CD8-positive, alpha-beta T cell (primary cell): ENCODE measurements at places on chromosomes 16 and 17.

DNA sequence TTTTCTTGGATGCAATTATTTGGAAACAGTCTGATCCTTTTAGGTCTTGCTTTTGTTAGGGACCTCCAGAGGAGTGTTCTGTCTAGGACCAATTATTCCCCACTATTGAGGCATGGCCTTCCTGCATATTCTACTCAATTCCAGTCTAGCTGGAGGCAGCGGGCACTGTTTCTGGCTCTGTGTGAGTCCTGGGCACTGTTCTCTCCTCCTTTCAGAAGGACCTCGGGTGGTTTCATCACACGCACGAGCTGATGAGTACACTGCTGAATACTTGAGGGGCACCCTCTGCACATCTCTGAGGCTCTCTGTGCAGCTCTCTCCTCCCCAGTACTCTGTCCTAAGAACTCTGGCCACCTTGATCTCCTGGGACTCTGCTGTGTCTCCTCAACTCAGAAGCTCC, 30.7 kb downstream of the DYNLL2 start:
- DNase-seq, result no peak

DNA sequence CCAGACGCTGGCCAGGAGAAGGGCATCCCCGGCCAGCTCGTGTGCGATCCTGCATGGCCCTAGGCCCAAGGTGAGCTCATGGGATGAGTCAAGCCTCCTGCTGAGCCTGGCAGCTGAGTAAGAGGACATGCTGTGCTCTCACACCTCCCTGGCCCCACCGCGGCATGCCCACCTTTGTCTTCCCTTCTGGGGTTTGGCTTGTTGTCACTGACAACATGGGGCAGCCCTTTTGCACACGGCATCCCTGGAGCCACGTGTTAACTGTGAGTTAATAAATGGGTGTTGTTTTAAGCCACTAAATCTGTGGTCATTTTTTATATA, 8.9 kb upstream of the TNS4 start:
- no peak for DNase-seq

- DNase-seq, result no peak
These were observed 20.9 kb upstream of the VWA3A start for GRCh38 chr16:22071331-22071910.

DNA sequence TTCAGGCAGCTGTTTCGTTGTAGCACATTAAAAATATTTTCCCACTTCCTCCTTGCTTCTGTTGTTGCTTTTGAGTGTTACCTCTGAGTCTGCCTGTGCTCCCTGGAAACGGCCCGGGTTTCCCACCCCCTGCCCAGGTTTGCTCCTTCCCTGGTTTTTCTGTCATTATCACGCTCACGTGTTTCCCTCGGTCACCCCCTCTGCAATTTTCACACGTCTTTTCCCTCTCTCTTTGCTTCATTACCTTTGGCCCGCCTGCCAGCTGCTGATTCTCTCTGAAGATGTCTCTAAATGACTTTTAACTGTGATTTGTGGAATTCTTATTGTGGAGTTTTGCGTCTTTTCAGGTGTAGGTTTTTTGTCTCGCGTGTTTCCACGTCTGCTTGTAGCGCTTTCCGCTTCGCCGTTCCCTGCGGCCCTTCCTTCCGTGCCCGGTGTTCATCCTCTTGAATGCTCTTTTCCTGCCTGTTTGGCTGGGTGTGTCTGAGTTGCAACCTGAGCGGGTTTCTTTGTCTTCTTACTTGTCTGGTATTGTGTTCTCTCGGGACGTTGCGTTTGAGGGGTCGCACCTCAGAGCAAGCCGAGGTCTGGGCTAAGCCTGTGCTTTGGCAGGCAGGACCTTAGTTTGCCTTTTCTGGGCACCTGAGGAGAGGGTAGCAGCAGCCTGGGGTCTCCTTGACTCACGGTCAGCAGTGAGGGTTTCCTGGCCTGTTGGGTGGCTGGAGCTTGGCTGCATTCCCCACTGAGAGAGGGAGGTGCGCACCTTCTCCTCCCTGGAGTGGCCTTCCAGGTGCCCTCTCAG, 96.3 kb upstream of the ZNF750 start:
- DNase-seq, result no peak

GRCh38 chr17:4014148-4014927, 50.1 kb upstream of the ATP2A3 start:
- DNase-seq, result no peak

DNA sequence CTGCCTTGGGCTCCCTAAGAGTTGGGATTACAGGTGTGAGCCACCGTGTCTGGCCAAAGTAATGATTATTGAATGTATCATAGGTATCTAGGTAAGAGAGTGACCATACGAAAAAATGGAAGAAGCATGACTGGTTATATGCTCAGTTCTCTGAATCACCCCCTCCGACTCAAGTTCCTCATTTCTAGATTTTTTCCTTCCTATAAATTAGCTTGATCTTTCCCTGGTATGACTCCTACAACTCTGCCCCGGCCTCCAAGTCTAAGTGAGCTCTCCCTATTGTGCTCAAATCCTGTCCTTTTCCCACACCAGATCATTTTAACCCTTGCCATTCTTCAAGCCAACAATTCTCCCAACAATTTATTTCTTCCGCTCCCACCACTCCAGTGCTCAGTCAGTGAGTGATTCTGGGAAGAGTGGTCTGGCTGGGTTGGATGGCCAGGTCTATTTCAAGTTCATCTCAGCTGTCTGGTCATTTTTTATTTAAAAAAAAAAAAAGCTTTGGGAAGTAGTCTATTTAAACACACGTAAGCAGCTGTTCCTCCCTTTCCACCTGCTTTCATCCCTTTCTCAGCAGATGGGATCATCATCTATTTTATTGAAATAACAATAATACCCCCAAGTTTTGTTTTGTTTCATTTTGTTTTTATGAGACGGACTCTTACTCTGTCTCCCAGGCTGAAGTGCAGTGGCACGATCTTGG, 120.2 kb upstream of the HS3ST2 start:
- DNase-seq, result no peak

DNA sequence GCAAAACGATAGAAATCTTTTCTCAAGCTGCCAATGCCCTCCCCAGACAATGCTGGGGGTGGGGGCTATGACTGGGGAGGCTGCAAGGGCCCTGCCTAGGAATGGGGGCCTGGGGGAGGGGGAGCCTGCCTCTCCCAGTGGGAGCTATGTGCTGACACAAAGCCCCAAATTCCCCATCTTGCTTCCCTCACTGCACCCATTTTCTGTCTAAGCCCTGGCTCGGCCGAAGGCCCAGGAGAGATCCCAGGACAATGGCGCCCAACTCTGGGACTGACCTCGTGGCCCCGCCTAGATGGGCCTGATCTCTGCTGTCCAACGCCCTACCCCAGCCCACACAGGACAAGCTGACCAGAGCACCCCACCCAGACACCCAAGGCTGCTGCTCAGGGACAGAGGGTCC, 11.1 kb upstream of the KCNJ12 start:
- no peak for DNase-seq

- DNase-seq, result peak; percentile 63
These were observed 2.6 kb upstream of the N4BP1 start for GRCh38 chr16:48612611-48613010.

- DNase-seq, result no peak
These were observed 7.7 kb downstream of the CEP295NL start for GRCh38 chr17:78895322-78895721.

DNA sequence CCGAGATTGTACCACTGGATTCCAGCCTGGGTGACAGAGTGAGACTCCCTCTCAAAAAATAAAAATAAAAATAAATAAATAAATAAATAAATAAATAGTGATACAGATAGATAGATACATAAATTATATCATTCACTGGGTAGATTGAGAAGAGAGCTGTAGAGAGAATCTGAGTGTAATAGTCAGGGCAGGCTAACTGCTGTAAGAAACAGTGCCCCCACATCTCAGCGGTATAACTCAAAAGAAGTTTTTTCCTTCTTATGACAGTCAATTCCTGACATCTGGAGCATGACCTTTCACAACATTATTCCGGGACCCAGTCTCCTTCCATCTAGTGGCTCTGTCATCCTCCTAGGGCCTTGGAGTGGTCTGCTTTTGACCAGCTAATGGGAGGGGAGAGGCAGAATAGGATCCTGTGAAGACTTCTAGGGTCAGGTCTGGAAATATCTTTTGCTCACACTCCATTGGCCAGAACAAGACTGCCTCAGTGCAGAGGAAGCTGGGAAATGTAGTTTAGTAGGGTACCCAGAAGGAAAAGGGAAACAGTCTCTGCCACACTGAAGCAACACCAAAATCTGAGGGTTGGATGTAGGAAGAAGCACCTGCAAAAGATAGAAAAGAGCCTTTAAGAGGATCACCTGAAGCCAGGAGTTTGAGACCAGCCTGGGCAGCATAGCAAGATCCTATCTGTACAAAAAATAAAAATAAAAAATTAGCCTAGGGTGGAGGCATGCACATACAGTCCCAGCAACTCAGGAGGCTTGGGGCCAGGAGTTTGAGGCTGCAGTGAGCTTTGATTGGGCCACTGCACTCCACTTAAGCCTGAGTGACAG, 3.0 kb upstream of the QPRT start:
- no peak for DNase-seq

DNA sequence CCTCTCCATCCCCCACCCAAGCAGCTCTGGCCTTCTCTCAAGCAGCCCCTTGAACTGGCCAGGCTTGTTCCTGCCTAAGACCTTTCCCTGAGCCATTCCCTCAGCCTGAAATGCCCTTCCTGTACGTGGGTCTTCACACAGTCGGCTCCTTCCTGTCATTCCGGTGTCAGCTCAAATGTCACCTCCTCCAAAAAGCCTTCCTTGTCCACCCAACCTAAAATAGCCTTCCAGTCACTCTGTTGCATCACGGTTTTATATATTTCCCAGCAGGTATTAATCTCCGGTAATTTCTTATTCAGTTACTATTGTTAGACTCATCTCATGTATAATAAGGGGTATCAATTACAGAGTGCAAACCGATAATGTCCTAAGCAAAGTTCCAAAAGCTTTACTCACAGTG, 51.8 kb downstream of the C17orf67 start:
- DNase-seq, result no peak

GRCh38 chr17:77225265-77225664, 84.5 kb downstream of the SEC14L1 start:
- no peak for DNase-seq

- no peak for DNase-seq
These were observed 27.8 kb upstream of the MFSD6L start for GRCh38 chr17:8826808-8827435.

DNA sequence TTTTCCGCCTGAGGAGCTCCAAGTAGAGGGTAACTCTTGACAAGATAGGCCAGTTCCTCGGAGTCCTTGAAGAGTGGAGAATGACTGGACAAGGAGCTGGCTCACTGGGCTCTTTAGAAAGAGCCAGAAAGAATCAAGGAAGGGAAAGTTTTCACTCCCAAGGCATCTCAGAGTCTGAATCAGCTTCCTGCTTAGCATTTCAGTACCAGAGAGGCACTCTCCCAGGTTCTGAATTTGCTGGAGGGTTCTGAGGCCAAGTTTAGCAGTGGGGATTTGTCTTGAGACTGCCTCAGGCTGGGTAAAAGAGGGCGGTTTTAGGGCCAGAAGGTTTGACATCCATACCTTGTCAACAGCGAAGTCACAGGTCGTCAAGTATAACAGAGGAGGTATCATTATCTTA, 25.5 kb downstream of the GP2 start:
- no peak for DNase-seq

DNA sequence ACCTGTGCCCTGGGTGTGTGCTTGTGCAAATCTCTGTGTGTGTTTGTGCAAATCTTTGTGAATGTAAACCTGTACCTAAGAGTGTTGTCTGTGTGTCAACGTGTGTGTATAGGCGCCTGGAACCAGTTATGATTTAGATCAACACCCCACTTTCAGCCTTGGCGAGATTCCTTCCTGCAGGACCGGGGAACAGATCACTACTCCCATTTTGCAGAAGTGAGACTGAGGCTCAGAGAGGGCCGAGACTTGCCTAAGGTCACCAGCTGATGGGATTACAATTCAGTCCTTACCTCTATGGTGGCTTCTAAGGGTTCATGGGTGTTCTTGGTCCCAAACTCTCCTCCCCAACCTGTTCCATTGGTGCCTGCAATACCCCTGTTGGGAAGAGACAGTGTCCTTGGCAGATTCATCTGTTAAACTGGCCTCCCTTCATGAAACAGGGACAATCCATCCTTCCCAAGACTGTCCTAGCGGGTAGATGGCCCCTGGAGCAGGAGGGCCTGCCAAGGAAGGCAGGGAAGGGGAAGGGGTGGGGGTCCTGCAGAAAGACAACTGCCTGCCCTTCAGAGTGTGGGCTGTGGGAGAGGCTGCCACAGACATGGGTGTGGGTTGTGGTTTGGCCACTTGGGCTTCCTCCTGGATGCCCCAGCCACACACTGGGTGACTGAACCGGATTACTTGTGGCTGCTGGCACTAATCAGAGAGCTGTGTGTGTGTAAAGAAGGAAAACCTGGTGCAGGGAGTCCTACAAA, 6.9 kb upstream of the MAPK7 start:
- no peak for DNase-seq

GRCh38 chr16:12833926-12834325, 30.2 kb upstream of the CPPED1 start:
- DNase-seq, result no peak

DNA sequence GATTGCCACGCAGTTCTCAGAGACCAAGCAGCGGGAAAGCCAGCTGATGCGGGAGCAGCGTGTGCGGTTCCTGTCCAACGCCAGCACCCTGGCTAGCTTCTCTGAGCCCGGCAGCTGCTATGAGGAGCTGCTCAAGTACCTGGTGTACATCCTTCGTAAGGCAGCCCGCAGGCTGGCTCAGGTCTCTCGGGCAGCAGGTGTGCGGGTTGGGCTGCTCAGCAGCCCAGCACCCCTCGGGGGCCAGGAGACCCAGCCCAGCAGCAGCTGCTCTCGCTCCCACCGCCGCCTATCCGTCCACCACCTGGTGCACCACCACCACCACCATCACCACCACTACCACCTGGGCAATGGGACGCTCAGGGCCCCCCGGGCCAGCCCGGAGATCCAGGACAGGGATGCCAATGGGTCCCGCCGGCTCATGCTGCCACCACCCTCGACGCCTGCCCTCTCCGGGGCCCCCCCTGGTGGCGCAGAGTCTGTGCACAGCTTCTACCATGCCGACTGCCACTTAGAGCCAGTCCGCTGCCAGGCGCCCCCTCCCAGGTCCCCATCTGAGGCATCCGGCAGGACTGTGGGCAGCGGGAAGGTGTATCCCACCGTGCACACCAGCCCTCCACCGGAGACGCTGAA, 15.2 kb downstream of the CACNA1G start:
- DNase-seq, result no peak

- DNase-seq, result no peak
These were observed 82.7 kb downstream of the PGS1 start for GRCh38 chr17:78460951-78461798.

DNA sequence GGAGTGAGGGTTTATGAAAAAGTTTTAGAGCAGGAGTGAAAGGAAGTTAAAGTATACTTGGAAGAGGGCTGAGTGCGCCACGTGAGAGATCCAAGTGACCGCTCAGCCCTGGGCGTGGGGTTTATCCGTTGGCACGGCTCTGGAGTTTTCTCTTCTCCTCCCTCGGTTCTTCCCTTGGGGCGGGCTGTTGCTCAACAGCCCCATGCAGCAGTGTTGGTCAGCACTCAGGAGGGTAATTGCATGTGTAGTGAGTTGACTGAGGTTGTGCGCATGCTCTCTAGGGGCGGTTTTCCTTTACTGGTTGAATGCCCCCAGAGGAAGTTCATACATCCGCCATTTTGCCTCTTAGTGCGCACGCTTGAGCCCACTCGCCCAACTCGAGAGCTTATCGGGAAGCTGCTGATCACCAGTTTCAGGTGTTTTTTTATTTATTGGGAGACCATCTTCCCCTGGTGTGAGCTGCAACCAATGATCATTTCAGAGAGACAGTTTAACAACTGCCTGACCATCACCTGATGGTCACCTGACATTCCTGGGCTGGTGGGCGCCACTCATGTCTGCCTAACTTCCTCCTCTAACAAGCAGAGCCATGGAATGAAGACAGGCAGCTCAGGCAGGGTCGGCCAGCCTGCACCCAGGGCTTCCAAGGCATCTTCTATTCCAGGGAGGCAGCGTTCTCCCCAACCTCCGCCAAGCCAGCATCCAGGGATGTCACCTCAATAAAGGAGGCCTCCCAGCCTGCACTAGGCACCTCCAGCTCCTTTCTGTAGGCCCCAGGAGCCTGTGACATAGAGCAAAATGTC, 41.3 kb upstream of the DNAH17 start:
- no peak for DNase-seq
